ENCODE measurements at places on chromosomes 1 and 21. TPM values are rescaled to one million over a fixed set of nuclear protein-coding genes. Genes with fewer than 3 reads are reported as not detected.

GRCh38 chr1:154179946-154180687, 11.8 kb downstream of the TPM3 start:
- peak overlapping the region; percentile 99 for H3K4me3 ChIP-seq
- H3K27me3 ChIP-seq = no peaks in the 10 kb centered on the region
- no peak for DNase-seq
- H3K27ac ChIP-seq = peak overlapping the region; percentile 88
- H3K36me3 ChIP-seq = peaks cover 33% of the 10 kb centered on the region

GRCh38 chr1:246591047-246591446, 24.8 kb downstream of the CNST start:
- peaks cover 11% of the 10 kb centered on the region for H3K4me1 ChIP-seq
- no peak overlapping the region for H3K27ac ChIP-seq
- DNase-seq = no peak
- peak overlapping the region; percentile 2 for H3K4me3 ChIP-seq

DNA sequence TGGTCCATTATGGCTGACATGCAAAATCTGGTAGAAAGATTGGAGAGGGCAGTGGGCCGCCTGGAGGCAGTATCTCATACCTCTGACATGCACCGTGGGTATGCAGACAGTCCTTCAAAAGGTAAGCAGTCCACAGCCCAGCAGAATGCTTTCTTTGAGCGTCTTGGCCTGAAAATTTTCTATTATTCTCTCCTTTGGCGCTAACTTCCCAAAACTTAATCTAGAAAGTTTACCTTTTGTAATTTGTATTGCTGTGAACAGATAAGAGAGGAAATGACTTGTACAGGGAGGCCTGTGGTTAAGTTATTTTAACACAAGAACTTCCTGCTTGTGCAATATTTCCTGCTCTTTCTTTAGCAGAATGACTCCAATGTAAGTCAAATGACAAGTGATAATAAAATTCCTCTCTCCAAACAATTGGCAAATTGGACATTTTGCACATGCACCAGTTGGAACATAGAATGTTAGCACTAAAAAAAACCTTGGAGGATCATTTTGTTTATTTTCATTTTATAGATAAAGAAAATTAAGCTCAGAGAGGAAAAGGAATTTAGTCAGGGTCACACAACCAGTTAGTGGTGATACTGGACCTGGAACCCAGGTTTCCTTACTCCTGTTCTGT, 18.9 kb downstream of the CAP1 start:
- peak overlapping the region; percentile 88 for H3K4me3 ChIP-seq
- no peaks in the 10 kb centered on the region for H3K27me3 ChIP-seq
- peaks cover 76% of the 10 kb centered on the region for H3K4me1 ChIP-seq
- peak overlapping the region; percentile 92 for H3K27ac ChIP-seq

- H3K36me3 ChIP-seq = no peaks in the 10 kb centered on the region
- no peak overlapping the region for H3K4me3 ChIP-seq
- H3K27me3 ChIP-seq = no peaks in the 10 kb centered on the region
Observed at GRCh38 chr1:179016706-179017382, 8.8 kb upstream of the FAM20B start.

DNA sequence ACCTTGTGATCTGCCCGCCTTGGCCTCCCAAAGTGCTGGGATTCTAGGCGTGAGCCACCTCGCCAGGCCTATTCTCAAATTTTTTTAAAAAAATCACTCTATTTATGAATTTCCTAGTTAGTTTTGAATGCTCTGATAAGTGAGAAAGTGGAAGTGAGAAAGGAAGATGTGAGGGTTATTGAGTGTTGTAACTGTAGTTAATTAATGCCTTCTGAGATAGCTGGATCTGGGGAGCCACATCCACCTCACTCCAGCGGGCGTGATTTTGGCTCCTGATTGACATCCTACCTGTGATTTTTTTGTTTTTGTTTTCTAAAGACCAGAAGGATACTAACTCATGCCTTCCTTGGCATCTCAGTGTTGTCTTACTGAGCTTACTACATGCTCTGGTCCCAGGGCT, 65.6 kb downstream of the ST3GAL3 start:
- H3K4me1 ChIP-seq = no peaks in the 10 kb centered on the region
- H3K27me3 ChIP-seq = no peaks in the 10 kb centered on the region
- DNase-seq = no peak
- peaks cover 11% of the 10 kb centered on the region for H3K36me3 ChIP-seq

- H3K4me1 ChIP-seq = peaks cover 8% of the 10 kb centered on the region
- peaks cover under 1% of the 10 kb centered on the region for H3K36me3 ChIP-seq
- H3K27me3 ChIP-seq = peaks cover 44% of the 10 kb centered on the region
- no peak overlapping the region for H3K4me3 ChIP-seq
Observed at GRCh38 chr21:38729754-38730379, 75.9 kb upstream of the ETS2 start.

DNA sequence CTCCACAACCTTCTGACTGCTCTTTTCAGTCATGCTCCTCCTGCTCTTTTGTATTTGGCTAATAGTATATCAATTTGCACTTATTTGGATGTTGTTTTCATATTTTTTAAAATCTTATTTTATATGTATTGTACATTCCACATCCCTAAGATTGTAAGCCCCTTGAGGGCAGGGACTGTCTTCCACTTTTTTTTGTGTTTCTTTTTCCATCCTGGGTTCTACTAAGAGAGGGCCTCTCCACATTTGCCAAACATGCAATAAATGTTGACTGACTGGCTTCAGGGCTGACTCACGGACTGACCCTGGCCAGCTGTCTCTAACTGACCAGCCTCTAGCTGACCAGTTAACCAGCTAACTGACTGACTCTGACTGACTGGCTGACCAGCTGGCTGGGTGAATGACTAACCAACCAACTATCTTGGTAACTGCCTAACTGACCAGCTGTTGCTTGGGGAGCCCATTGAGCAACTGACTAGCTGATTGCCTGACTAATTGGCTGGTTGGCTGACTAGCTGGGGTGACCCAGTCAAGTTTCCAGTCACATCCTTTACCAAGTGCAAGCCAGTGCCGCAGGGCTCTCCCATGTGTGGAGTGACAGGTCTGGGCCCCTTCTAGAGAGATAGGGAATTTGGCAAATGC, 16.1 kb downstream of the CSF1 start:
- H3K36me3 ChIP-seq = peaks cover 5% of the 10 kb centered on the region
- peaks cover 4% of the 10 kb centered on the region for H3K27me3 ChIP-seq
- H3K27ac ChIP-seq = no peak overlapping the region
- no peak for DNase-seq

GRCh38 chr1:231557898-231558707, 29.6 kb downstream of the TSNAX start:
- peaks cover 4% of the 10 kb centered on the region for H3K36me3 ChIP-seq
- no peak overlapping the region for H3K4me3 ChIP-seq
- H3K4me1 ChIP-seq = peaks cover 20% of the 10 kb centered on the region
- H3K27ac ChIP-seq = no peak overlapping the region
- no peaks in the 10 kb centered on the region for H3K27me3 ChIP-seq

- peaks cover 44% of the 10 kb centered on the region for H3K4me1 ChIP-seq
- H3K27ac ChIP-seq = no peak overlapping the region
- no peak overlapping the region for H3K4me3 ChIP-seq
- no peak for DNase-seq
- H3K27me3 ChIP-seq = no peaks in the 10 kb centered on the region
- peaks cover 7% of the 10 kb centered on the region for H3K36me3 ChIP-seq
Observed at GRCh38 chr1:52059321-52059720, 3.2 kb downstream of the BTF3L4 start.

- H3K4me3 ChIP-seq = no peak overlapping the region
- H3K4me1 ChIP-seq = peaks cover 13% of the 10 kb centered on the region
- H3K36me3 ChIP-seq = peaks cover 30% of the 10 kb centered on the region
- H3K27ac ChIP-seq = no peak overlapping the region
Observed at GRCh38 chr1:227556288-227556687, 7.1 kb upstream of the ZNF678 start.

DNA sequence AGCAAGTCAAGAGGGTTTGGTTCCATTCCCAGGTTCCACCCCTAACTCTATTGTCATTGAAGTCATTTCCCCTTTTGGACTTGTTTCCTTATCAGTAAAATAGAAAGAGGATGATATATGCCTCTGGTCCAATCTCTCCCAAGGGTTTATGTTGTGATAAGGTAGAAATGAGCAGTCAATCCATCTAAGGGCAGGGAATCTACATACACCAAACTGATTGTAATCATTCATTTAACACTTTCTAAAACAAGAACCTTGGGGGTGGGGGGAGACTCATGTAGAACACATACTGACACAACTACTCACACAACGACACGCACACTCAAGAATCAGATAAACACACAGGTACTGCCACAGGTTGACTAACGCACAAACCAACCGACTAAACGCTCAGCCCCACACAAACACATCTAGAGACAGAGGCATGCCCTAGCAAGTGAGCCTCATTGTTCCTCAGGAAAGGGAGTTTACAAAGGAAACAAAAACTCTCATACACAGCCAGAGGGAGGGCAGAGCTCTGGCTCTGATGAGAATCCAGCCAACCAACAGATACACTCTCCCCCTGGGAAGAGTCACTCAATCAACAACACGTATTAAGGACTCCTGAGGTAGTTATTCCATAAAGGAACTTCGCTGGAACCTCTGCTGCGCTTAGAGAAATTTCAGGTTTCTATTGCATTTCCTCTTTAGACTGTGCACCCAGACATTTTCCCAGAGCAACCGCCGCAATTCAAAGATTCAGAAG, 1.0 kb downstream of the F11R start:
- no peaks in the 10 kb centered on the region for H3K36me3 ChIP-seq
- H3K4me1 ChIP-seq = peaks cover 36% of the 10 kb centered on the region
- DNase-seq = no peak
- peak overlapping the region; percentile 97 for H3K4me3 ChIP-seq
- H3K27me3 ChIP-seq = no peaks in the 10 kb centered on the region
- peak overlapping the region; percentile 73 for H3K27ac ChIP-seq

DNA sequence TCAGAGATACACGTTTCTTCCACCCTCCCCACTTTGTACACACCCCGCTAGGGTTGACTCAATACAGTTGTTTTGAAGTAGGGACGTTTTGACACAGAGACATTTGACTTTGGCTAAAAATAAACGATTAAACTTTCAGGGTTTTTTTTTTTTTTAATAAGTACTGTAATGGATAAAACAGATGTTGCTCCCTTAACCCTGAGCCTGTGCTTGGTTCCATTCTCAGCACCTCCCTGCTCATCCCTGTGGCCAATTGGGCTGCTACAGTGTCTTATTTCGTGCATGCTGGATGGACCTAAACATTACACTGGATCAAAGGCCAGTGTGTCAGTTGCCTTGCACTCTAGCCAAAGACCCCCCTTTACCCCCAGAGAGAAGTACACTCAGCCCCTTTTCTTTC, 16.9 kb downstream of the GRHL3 start:
- H3K36me3 ChIP-seq = no peaks in the 10 kb centered on the region
- peaks cover 12% of the 10 kb centered on the region for H3K27me3 ChIP-seq
- H3K27ac ChIP-seq = no peak overlapping the region
- H3K4me1 ChIP-seq = no peaks in the 10 kb centered on the region
- no peak overlapping the region for H3K4me3 ChIP-seq

- H3K4me3 ChIP-seq = no peak overlapping the region
- H3K36me3 ChIP-seq = no peaks in the 10 kb centered on the region
- no peaks in the 10 kb centered on the region for H3K27me3 ChIP-seq
- no peak for DNase-seq
Observed at GRCh38 chr1:15723631-15724246, 12.3 kb upstream of the SLC25A34 start.

- H3K27me3 ChIP-seq = no peaks in the 10 kb centered on the region
- no peak for DNase-seq
- no peaks in the 10 kb centered on the region for H3K36me3 ChIP-seq
- H3K27ac ChIP-seq = no peak overlapping the region
- H3K4me3 ChIP-seq = no peak overlapping the region
- H3K4me1 ChIP-seq = peaks cover 71% of the 10 kb centered on the region
Observed at GRCh38 chr1:31702836-31703404, 897 bp downstream of the COL16A1 start.

DNA sequence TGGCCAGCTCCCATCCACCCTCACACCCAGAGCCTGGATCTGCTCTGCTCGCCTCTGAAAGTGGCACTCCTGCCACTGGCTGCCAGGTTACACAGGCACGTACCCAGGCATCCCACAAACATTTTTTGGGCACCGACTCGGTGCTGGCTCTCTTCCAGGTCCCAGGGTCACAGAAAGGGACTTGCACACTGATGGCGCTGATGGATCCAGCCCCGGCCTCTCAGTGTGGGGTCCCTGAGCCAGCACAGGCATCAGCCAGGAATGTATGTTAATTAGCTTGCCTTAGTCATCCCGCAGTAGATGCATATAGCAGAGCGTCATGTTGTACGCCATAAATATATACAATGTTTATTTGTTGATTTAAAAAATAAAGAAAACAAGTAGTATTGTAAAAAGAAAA, 537.2 kb downstream of the NPHP4 start:
- H3K27ac ChIP-seq = no peak overlapping the region
- H3K36me3 ChIP-seq = no peaks in the 10 kb centered on the region
- no peak for DNase-seq
- H3K27me3 ChIP-seq = no peaks in the 10 kb centered on the region
- no peaks in the 10 kb centered on the region for H3K4me1 ChIP-seq

DNA sequence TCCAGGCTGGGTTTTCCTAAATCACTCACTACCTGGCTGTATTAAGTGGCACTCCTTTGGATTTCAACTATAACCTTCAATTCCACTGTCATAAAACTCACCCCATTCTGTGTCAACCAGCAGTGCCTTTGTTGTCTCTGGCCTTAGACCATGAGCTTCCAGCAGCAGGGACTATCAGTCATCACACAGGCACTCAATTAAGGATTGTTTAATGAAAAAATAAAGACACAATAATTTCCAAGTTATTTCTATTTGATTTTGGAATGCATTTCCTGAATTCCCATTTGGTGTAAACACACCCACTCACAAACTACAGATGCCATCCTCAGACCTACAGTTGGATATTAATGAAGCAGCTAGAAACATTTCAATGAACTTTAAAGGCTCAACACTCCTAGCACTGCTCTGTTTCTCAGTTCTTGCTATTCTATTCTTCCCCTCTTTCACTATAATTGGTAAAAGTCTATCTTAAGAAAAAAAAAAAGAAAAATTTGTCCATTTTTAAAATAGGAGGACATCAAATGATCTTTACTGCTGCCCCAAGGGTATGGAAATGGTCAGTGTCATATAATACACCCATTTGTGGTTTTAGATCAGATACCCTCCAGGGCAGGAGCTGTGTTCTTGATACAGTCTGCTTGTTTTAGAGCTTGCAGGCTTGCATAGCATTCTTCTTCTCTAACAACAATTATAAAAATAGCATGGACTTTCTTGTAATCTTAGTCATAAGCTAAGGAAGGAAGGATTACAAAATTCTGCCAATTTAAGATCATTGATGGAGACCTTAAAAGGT, 156.4 kb downstream of the PTGER3 start:
- peaks cover 30% of the 10 kb centered on the region for H3K4me1 ChIP-seq
- no peak overlapping the region for H3K27ac ChIP-seq
- no peak for DNase-seq
- peaks cover 11% of the 10 kb centered on the region for H3K36me3 ChIP-seq
- peaks cover 18% of the 10 kb centered on the region for H3K27me3 ChIP-seq

TCHHL1 gene
- total RNA-seq = not detected

PCNT gene
- total RNA-seq = 120 TPM

CYP4Z1 gene
- not detected for total RNA-seq

ANKRD65 gene
- total RNA-seq = not detected

MASP2 gene
- 0.31 TPM for total RNA-seq

SV2A gene
- 1.4 TPM for total RNA-seq

SLC22A15 gene
- 5.0 TPM for total RNA-seq

ALDH9A1 gene
- 49.2 TPM for total RNA-seq
